ENCODE measurements at places on chromosomes 7 and 10.

DNA sequence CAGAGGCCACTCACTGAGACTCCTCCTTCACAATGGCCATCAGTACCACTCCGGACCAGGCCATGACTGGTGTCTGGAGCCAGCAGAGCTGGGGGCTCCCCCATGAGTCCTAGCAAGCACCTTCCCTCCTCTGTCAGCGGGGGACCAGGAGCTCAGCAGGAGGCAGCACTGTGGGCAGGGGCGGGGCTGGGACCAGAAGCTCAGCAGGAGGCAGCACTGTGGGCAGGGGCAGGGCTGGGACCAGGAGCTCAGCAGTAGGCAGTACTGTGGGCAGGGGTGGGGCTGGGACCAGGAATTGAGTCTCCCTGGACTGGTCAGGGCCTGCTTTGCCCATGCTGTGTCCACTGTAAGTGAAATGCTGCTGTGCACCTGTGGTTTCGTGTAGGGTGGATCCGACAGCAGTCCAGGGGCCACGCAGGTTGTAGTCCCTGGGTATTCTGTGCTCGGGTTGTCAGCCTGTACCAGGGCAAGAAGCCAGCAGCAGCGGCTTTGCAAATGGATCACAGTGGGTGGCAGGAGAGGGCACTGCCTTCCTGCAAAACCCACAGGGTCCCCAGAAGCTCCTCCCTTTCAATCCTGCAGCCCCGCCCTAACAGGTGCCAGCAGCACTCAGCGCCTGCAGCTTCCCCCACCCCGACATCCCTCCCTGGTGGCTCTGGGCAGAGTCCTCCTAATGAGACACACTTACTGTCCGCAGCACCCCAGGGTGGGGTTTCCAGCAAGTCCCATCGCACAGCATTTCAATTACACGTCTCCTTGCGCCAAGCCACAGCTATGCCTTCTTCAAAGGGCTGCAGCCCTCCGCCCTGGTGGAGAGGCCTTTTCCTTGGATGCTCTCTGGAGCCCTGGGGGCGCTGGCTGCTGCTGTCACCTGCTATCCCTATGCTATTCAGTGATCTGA is 220.5 kb downstream of the TCERG1L start:
- no peak for DNase-seq

- DNase-seq, result no peak
These were observed 330.2 kb downstream of the BICC1 start for GRCh38 chr10:58842860-58843376.

- DNase-seq, result no peak
These were observed 562 bp downstream of the GRK5 start for GRCh38 chr10:119207713-119208552.

DNA sequence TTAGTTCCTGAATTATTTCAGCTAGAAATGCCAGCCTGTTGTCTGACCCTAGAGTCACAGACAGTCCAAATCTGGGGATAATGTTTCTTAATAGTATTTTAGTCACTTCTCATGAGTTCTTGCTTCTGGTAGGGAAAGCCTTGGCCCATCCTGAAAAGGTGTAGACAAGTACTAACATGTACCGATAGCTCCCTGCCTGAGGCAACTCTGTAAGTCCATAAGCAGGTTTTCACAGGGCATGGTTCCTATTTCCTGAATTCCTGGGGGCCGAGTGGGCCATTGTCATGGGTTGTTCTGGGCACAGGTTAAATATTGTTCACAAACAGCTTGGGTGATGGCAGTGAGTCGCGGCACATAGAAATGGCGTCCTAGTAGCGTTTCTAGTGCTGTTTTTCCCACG is 3.1 kb upstream of the ZNF117 start:
- DNase-seq, result no peak

DNA sequence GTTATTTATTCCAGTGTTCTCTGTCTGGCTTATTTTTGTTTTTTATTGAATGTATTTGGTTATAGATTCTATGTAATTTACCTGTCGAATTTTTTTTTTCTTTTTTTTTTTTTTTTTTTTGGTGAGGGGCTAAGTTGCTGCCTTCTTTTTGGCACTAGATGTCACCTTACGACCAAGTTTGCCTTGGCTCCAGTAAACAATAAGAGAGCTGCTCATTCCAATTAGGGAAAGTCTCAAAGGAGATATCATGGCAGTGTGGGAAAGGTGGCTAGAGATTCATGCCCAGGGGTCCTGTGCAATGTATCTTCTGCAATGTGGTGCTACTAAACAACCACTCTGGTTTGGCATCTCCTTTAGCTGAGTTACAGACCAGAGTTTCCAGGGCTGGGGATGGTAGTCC is 84.0 kb downstream of the PTPN20 start:
- no peak for DNase-seq

DNA sequence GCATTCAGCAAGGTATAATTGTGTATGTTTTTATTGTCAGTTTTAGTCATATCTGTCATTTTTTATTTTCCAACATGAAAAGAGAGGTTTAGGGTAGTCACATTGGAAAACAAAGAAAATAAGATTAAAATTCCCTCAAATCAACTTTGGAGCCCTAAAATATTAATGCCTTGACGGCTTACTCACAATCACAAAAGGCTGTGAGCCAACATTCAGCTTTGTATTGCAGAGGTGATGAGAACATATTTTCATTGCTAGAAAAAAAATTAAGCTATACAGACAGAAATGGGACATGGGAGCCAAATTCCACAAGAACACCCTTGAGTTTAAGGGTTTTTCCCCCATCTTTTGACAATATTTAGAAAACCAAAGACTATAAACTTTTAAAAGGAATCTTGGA is 30.2 kb downstream of the CALD1 start:
- DNase-seq, result no peak

DNA sequence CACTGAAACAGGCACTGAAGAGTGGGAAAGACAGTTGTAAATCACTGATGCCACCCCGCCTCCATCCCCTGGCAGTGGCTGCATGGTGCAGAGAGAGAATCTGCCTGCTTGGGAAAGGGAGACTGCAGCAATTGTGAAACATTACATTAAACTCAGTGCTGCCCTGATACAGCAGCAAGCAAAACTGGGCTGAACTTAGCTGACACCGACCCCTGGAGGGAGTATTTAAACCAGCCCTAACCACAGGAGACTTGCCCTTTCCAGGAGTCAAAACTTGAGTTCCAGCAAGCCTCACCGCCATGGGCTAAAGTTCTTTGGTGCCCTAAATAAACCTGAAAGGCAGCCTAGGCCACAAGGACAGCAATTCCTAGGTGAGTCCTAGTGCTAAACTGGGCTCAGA is 109.4 kb upstream of the PLPP4 start:
- DNase-seq, result no peak

DNA sequence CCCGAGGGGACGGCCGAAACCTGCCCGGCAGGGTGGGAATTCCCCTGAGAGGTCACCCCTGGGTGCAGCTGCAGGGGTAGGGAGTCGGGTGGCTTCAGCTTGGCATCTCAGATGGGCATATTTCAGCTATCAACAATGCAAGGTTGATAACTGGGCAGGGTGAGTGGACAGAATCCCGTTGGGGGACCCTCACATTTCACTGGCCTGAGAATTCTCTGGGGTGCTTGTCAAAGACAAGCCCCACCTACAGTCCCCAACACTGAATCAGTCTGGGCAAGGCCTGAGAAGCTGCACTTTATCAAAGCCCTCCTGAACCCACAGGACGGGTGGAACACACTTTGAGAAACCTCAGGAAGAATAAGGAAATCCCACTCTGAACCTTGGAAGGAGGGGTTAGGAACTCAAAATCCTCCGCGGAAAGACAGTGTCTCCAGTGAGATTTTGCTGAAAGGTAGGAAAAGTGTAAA is 3.1 kb downstream of the RGS10 start:
- DNase-seq, result peak; percentile 35

DNA sequence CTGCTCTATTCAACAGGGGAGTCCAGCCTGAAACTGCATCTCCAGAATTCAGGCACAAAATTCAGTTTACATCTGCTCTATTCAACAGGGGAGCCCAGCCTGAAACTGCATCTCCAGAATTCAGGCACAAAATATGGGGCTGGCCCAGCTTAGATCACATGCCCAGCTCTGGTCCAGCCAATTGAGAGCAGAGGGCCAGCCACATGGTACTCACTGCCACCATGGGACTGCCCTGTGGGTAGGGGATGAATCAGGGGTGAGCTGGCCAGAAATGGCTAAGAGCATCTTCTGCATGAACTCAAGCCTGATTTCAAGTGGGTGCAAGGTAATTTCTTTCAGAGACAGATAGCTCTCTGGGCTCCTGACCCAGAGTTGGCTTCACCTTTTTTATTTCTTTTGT is 156.6 kb upstream of the LYZL2 start:
- no peak for DNase-seq

DNA sequence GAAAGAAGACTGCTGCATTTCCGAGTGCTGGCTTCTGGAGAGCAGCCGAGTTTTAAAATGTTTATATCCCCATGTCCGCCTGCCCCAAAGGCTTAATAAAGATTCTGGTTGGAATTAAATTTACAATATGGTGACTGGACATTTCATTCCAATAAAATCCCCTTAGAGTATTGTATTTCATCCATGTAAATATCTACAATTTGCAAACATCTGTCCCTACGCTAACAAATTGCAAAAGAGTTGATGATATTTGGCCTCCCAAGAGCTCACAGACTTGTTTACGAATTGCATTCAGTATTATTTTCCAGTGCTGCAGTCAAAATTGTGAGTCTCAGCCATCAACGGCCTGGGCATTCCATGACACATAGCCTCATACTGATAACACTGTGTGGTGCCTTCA is 50.1 kb downstream of the PLEKHS1 start:
- DNase-seq, result no peak

GRCh38 chr7:91266067-91266688 is 1.9 kb downstream of the FZD1 start:
- DNase-seq, result no peak

DNA sequence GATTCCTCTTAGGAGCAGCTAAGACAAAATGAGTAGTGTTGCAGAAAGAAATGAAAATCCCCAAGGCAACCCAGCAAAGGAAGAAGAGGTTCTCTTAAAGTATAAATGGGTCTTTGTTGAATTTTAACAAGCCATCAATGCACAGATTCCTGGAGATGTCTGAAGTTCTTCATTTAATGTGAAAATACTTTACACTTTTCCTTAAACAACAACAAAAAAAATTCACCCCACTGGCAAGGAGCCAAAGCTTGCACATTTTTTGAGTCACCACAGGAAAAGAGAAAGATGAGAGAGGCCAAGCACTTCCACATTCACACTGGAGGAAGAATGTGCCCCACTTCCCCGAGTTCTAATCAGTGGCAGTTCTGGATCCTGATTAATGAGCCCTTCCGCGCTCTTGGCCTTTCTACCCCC is 286.4 kb upstream of the MEOX2 start:
- DNase-seq, result no peak
